ENCODE measurements at places on chromosomes 2 and 18. TPM values are rescaled to one million over a fixed set of nuclear protein-coding genes. Genes with fewer than 3 reads are reported as not detected.

GRCh38 chr2:161983331-161983651 lies 90.7 kb downstream of the DPP4 start:
- no peak for DNase-seq

Gene FAM228A
- total RNA-seq = 0.27 TPM

- DNase-seq = peak; percentile 95
Observed at GRCh38 chr2:201158111-201158929, 24.6 kb upstream of the CASP10 start.

- DNase-seq = no peak
Observed at GRCh38 chr2:48860380-48860779, 104.9 kb upstream of the LHCGR start.

DNA sequence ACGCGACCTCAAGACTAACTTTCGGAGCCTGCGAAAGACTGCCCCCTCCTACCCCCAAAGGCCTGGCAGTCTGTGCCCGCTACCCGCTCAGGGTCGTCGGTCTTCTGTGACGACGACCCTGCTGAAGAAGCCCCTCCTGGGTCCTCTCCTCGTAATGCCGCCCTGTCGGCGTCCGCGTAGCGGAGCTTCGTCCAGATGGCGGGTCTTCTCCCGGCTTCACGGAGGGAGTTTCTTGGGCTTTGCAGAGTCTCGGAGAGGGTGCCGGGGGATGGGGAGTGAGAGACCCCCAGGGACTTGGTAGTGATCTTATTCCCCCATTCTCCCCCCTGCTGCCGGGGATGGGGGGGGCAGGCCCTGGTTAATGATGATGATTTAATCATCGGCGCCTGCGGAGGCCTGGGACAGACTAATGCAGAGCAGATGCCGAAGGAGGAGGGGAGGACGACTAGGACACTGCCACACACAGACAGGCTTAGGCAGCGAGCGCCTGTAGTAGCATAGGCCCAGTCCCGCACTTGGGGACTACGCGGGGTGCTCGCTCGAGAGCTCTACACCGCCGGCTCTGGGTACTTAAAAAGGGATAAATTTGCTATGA lies 528 bp upstream of the PCGF1 start:
- DNase-seq = no peak

Gene LINC00305
- total RNA-seq = not detected

DNA sequence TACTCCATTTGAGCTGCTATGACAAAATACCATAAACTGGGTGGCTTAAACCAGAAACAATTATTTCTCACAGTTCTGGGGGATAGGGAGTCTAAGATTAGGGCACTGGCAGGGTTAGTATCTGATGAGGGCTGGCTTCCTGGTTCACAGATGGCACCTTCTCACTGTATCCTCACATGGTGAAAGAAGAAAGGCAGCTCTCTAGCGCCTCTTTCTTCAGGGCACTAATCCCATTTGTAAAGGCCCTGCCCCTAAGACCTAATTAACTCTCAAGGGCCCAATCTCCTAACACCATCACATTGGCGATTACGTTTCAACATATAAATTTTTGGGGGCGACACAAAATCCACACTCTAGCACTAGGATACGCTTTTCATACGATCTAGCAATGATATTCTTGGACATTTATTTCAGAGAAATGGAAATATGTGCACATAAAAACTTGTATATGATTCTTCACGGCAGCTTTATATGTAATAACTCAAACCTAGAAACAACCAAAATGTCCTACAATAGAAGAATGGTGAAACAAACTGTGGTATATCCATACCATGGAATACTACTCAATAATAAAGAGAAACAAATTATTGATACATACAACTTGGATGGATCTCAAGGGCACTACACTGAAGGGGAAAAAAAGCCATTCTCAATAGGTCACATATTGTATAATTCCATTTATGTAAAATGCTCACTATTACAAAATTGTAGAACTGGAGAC lies 111.0 kb downstream of the BCL2L11 start:
- no peak for DNase-seq

Gene MPP4
- under 0.01 TPM for total RNA-seq

GRCh38 chr2:109177635-109178034 lies 48.6 kb downstream of the SH3RF3 start:
- no peak for DNase-seq

All from hematopoietic multipotent progenitor cell (in vitro differentiated cells).